ENCODE measurements at places on chromosomes 6 and 20.

DNA sequence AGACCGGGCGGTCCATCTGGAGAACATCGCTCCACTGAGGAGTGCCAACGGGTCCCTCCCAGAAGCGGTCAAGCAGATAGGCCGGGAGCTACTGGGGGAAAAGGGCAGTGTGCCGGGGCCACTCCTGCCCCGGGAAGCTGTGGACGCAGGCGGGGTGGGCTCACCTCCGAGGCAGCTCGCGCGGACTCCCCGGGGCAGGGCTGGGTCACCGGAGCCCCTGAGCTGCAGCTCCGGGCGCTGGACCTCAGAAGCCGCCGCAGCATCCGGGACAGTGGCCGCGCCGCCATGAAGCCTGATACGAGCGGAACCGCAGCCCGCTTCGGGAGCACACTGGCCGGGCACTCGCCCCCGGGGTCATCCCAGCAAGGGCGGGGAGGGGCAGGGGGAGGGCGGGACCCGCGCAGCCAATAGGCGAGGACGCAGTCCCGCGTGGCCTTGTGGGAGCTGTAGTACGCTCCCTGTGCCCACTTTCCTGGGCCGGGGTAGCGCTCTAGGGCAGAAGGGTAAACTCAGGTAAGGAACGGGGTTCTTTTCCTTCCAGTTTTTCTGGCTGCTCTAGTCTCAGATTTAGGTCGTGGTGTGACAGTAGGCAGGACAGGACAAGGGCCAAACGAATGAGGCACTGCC, at the start of gene MOCS1:
Gene MOCS1 (minus strand): TSS at position 332 of the 627 bp plus-strand sequence. CDS start 45 bp downstream, at position 287.
- H3K27ac ChIP-seq = peak within 1 kb of the TSS; percentile 90
- no peaks in the 10 kb centered on the region for H3K27me3 ChIP-seq
- no peak for DNase-seq

GRCh38 chr20:25399037-25399430, 8.4 kb upstream of the ABHD12 start:
- H3K4me1 ChIP-seq = no peaks in the 10 kb centered on the region
- no peak for DNase-seq
- H3K27ac ChIP-seq = no peak overlapping the region
- peaks cover 7% of the 10 kb centered on the region for H3K36me3 ChIP-seq
- no peak overlapping the region for H3K4me3 ChIP-seq

GRCh38 chr6:11412011-11412424, 125.5 kb upstream of the TMEM170B start:
- no peaks in the 10 kb centered on the region for H3K36me3 ChIP-seq
- no peak for DNase-seq
- H3K27ac ChIP-seq = peak overlapping the region; percentile 94
- no peaks in the 10 kb centered on the region for H3K27me3 ChIP-seq

GRCh38 chr20:39643292-39643691, 681.1 kb downstream of the DHX35 start:
- H3K36me3 ChIP-seq = peaks cover 1% of the 10 kb centered on the region
- DNase-seq = no peak
- H3K4me1 ChIP-seq = no peaks in the 10 kb centered on the region
- no peak overlapping the region for H3K4me3 ChIP-seq
- H3K27ac ChIP-seq = no peak overlapping the region

GRCh38 chr6:90162648-90163387, 133.8 kb downstream of the BACH2 start:
- H3K27me3 ChIP-seq = no peaks in the 10 kb centered on the region
- H3K4me3 ChIP-seq = no peak overlapping the region
- H3K27ac ChIP-seq = peak overlapping the region; percentile 3
- H3K36me3 ChIP-seq = no peaks in the 10 kb centered on the region

GRCh38 chr20:6519556-6519955, 247.9 kb upstream of the BMP2 start:
- H3K36me3 ChIP-seq = peaks cover 9% of the 10 kb centered on the region
- no peak overlapping the region for H3K27ac ChIP-seq
- peaks cover 14% of the 10 kb centered on the region for H3K4me1 ChIP-seq
- DNase-seq = no peak
- H3K27me3 ChIP-seq = no peaks in the 10 kb centered on the region

DNA sequence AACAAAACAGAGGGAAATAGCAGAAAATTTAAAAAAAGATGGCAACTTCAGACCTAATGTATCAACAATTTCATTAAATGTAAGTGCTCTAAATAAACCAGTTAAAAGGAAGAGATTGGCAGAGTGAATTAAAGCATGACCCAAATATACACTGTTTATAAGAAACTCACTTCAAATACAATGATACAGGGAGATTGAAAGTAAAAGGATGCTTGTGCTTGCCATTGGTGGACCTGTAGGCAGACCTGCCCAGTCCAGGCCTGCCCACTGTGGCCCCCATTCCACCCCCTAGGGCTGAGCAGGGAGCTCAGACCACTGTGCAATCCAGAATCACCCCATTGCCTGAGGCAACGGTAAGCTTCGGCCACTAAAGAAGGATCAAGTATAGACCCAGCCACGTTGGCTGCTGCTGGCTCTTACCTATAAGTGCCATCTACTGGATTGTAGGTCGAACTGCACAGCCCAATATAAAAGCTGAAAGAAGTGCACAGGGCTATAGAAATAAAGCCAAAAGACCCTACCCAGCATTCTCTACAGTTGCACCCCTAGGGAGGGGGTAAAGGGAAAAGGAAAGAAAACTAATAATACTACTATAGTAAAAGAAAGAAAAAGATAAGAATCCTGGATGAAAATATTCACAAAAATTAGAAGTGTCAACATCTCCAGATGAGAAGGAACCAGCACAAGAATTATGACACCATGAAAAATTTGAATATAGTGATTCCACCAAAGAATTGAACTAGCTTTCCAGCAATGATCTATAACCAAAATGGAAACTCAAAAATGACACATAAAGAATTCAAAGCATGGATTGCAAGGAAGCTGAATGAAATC, 36.1 kb downstream of the PSMB1 start:
- no peak overlapping the region for H3K27ac ChIP-seq
- H3K4me3 ChIP-seq = no peak overlapping the region
- peaks cover 16% of the 10 kb centered on the region for H3K27me3 ChIP-seq
- H3K36me3 ChIP-seq = peaks cover 2% of the 10 kb centered on the region
- H3K4me1 ChIP-seq = no peaks in the 10 kb centered on the region
- DNase-seq = no peak

DNA sequence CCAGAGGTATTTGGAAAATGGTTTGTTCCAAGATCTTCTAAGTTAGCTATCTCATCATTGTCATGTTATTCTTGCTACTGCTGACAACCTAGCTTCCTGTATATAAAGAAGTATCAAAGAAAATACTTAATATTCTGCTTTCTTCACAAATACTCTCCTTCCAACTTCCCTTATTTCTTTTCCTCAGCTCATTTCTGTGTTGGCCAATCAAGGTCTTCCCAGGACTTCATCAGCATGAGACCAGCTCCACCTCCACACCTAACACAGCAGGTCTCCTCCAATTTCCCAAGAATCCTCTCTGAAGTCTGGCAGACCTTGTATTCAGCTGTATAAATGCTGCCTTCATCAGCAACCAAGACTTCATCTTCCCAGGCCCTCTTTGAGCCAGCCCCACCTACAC, 538.6 kb upstream of the JARID2 start:
- H3K27me3 ChIP-seq = no peaks in the 10 kb centered on the region
- peak overlapping the region; percentile 93 for H3K27ac ChIP-seq
- no peak overlapping the region for H3K4me3 ChIP-seq
- H3K36me3 ChIP-seq = peaks cover 2% of the 10 kb centered on the region

GRCh38 chr6:145561095-145562072, 173.9 kb downstream of the EPM2A start:
- no peak overlapping the region for H3K27ac ChIP-seq
- no peaks in the 10 kb centered on the region for H3K4me1 ChIP-seq
- H3K36me3 ChIP-seq = no peaks in the 10 kb centered on the region
- DNase-seq = no peak

DNA sequence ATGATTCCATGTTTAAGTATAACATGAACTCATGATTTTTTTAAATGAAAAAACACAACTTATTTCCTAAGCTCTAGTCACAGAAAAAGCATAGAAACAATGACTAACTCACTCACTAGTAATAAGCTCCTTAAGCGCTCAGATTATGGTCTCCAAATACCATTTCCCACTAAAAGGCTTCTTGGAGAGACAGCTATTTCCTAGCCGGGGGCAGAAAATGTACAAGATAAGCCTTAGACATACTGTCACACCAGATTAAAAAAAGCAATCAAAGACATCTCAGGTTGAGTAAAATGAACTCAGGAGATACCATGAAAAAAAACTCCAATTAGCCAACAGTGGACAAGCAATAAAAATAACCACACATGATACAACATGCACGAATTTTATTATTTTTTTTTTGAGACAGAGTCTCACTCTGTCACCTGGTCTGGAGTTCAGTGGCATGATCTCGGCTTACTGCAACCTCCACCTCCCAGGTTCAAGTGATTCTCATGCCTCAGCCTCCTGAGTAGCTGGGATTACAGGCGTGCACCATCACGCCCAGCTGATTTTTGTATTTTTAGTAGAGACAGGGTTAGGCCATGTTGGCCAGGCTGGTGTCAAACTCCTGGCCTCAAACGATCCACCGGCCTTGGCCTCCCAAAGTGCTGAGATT, 14.9 kb downstream of the SRPK1 start:
- H3K4me3 ChIP-seq = no peak overlapping the region
- no peak for DNase-seq
- H3K4me1 ChIP-seq = peaks cover 18% of the 10 kb centered on the region
- peaks cover 12% of the 10 kb centered on the region for H3K36me3 ChIP-seq
- no peaks in the 10 kb centered on the region for H3K27me3 ChIP-seq

DNA sequence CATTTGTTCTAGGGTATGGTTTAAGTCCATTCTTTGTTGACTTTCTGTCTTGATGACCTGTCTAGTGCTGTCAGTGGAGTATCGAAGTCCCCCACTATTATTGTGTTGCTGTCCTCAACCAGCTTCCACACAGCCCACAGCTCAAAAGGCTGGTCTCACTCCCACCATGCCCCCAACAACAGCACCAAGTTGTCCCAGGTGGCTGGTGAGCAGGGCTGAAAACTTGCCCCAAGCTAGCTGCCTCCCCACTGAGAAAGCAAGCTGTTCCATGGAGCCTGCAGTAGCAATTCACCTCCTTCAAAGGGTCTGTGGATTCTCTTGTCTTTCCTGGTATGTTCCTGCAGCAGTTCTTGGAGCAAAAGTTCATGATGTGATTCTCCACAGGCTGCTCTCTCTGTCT, 221.0 kb downstream of the SYNDIG1 start:
- no peak for DNase-seq
- peaks cover 11% of the 10 kb centered on the region for H3K4me1 ChIP-seq

DNA sequence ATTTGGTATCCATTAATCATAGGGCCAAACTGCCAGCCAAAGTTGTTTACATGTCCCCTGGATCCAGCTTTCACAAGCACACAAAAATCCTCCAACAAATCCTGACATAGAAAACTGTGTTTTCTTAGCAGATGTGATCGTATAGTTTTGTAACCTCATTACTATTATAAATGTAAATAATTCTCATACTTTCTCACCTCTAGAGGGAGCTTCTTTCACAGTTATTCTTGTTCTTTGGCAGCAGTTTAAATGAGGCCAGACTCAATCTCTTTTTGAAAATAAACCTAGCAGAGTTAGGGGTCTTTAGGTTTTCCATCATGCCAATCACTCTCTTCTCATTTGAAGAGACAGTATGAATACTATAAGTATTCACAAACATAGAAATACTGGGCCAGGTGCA, 17.0 kb upstream of the ZNF318 start:
- H3K27me3 ChIP-seq = peaks cover 5% of the 10 kb centered on the region
- peaks cover 8% of the 10 kb centered on the region for H3K4me1 ChIP-seq
- no peak overlapping the region for H3K4me3 ChIP-seq
- H3K36me3 ChIP-seq = no peaks in the 10 kb centered on the region
- DNase-seq = no peak

- peak overlapping the region; percentile 91 for H3K27ac ChIP-seq
- H3K36me3 ChIP-seq = no peaks in the 10 kb centered on the region
- peaks cover 42% of the 10 kb centered on the region for H3K4me1 ChIP-seq
- DNase-seq = no peak
Measured at GRCh38 chr20:51862796-51863195, 60.5 kb upstream of the SALL4 start.

- no peak overlapping the region for H3K4me3 ChIP-seq
- no peak overlapping the region for H3K27ac ChIP-seq
- no peak for DNase-seq
- peaks cover 7% of the 10 kb centered on the region for H3K4me1 ChIP-seq
- H3K36me3 ChIP-seq = no peaks in the 10 kb centered on the region
- no peaks in the 10 kb centered on the region for H3K27me3 ChIP-seq
Measured at GRCh38 chr6:164612751-164613150, 696.7 kb downstream of the C6orf118 start.

DNA sequence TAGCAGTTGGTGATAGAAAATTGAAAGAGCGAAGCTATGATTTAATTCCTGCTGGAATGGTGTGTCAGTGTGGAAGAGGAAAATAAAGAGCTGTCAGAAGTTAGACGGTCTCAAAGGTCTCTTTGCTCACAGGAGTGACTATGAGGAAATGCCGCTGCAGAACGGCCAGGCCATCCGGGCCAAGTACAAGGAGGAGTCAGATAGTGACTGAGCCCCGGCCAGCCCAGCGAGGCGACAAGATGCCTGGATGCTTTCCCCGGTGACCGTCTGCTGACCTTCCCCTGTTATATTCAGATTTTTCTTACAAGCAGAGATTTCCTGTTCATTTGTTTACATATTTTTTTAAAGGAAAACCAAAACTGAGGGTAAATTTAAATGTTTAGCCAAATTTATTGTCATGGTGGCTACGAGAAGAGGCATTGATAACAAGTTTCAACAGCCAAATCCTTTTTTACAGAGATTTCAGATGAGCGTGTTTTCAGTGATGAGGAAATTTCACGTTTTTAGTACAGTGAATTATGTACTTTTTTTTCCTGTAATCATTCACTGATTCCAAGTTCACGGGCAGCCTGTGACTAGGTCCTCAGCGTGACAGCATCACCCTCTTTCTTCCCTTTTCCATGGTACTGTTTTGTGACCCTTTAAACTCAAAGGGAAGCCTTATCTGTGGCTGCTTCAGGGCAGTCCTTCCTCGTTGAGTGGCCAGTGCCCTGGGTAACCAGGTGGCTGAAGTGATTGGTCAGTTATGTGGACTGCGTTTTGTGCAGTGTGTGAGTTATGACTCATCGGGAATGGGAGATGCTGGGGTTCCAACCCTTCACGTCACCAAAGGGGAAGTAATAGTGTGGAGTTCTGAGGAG, 12.6 kb downstream of the DYNLT1 start:
- H3K36me3 ChIP-seq = peaks cover 37% of the 10 kb centered on the region
- DNase-seq = no peak
- H3K4me3 ChIP-seq = no peak overlapping the region
- peak overlapping the region; percentile 79 for H3K27ac ChIP-seq
- H3K27me3 ChIP-seq = no peaks in the 10 kb centered on the region

GRCh38 chr6:52499026-52499425, 77.8 kb downstream of the TRAM2 start:
- H3K4me3 ChIP-seq = no peak overlapping the region
- peaks cover 37% of the 10 kb centered on the region for H3K36me3 ChIP-seq
- no peaks in the 10 kb centered on the region for H3K27me3 ChIP-seq
